ENCODE measurements at places on chromosomes 1 and 21.

DNA sequence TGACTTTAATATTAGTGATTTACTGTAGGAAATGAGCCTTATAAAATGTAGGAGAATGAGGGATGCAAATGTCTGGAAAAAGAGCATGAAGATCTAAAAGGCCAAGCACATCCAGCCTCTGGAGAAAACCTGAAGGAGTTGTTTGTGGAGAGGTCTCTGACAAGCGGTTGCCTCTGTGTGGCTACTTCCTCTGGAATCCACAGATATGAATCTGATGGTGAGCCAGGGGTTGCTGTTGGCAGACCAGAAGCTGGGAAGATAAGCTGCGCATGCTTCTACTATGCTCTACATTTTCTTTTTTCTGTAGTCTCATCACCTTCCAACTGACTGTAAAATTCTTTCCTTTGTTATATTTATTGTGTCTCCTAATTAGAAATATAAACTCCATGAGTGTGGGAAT lies 248.6 kb downstream of the OLFM3 start:
- DNase-seq: no peak

- no peak for DNase-seq
Observed at GRCh38 chr1:3227893-3228292, 158.9 kb downstream of the PRDM16 start.

- DNase-seq: no peak
Observed at GRCh38 chr1:33443080-33443704, 12.3 kb upstream of the PHC2 start.

- DNase-seq: no peak
Observed at GRCh38 chr1:10803971-10804820, 7.8 kb upstream of the CASZ1 start.

GRCh38 chr1:38486085-38486484 lies 373.5 kb downstream of the RRAGC start:
- no peak for DNase-seq

DNA sequence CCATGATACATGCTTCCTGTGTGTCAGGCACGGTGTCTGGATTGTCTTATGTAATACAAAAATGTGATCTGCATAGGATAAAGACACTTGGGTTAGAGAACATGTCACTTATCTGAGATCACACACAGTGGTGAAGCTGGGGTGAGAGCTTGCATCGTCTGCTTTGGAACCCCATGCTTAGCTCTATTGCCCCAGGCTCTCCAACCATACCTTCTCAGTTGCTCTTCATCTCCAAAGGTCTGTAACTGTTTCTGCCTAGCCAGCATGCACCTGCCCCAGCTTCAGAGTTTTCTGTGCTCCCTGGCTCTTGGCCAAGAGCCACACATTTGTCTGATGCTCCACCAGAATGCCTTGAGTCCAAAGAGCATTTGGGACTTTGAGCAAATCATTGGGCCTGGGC lies 93.9 kb upstream of the COG2 start:
- no peak for DNase-seq

- no peak for DNase-seq
Observed at GRCh38 chr1:109298666-109299557, 7.9 kb downstream of the MYBPHL start.

DNA sequence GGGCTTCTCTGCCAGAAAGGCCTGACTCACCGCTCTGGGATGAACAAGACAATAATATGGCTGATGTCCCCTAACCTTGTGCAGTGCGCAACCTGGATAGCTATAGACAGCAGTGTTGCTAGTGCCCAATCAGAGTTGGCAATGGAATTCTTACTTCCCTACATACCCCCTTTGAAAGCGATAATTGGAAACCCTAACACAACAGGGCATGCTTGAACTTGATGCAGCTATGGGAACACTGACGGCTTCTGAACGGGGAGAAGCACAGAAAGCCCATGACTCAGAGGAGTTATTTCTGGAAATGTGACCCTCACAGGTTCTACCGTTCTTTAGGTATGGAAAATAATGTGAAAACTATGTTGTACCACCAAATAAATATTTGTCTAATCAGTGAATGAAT lies 200.6 kb downstream of the TRABD2B start:
- DNase-seq: no peak

DNA sequence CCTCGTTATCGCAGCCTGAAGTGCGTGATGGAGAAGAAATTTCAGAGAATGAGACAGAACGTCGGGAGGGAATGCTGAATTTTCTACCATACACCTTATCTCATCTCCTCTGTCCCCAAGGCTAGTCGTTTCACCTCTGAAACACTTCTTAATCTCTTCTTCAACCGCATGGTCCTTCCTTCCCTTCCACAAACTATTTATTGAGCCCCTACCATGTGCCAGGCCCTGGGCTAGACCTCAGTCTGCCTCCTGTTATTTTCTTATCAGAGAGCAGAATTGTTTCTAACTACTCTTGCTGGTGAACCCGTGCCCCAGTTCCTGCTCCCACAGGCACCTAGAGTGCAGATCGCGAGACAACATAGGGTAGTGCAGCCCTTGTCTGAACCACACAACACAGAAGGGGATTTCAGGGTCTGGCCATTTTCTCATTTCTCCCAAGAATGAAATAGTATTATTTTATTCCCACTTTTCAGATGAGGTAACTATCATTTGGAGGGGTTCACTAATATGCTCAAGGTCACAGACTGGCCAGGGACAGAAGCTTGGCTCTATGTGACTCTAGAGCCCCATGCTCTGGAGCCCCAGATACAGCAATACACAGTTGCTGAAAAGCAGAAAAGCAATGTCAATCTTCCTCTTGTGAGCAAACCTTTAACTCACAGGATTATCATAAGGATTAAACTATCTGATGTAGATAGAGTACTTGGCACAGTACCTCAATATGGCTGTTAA lies 598 bp upstream of the ADIPOR1 start:
- no peak for DNase-seq

DNA sequence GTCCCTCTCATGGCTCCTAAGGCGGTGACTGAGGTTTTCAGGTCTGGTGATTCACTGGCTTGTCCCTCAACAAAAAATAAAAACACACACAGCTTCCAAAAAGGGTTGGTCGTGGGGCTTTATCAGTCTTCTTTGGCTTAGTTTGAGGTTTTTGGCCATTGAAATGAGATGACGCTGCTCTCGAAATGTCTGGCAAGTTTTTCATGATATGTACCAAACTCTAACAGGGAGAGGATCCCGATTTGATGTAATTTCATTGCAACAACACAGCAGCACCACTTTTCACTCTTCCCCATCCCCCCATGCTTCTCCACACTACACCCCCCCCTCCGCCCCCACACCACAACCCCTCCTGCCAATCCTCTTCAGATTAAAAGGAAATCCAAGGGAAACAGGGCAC lies 187.1 kb upstream of the NFIA start:
- DNase-seq: no peak

GRCh38 chr1:110210604-110211495 lies 736 bp downstream of the KCNC4 start:
- DNase-seq: no peak

GRCh38 chr1:156841295-156841855 lies 17.5 kb downstream of the INSRR start:
- no peak for DNase-seq

DNA sequence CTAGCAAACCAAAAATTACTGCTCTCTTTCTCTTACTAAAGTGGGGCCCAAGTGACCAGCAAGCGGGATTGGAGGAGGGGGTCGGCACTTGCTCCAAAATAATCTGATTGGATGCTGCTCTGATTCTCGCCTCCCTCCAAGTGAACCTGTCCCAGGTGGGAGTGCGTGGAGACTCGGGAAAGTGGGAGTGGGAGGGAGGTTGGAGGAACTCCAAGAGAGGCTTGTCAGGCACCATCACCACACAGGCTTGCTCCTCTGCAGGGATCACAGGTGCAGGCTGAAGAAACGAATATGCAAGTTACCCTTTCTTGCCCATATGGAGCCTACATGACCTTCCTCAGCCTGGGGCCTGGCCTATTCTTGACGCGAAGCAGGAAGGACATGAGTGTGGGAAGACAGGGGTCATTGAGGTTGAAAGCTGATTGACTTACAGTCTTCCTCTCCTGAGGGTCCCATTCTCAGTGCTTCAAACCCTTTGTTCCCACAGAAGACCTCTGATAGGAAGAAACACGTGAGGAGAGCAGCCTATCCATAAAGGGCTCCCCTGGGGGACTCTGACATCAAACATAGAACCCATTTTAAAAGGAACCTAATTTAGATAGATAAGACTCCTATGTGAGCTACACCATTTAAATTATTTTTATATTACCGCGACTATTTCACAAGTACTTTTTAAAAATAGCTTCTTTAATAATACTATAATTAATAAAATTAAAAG lies 14.2 kb downstream of the RGS8 start:
- DNase-seq: no peak

GRCh38 chr1:229147072-229147471 lies 123.8 kb upstream of the RAB4A start:
- no peak for DNase-seq

- no peak for DNase-seq
Observed at GRCh38 chr1:221200464-221200863, 321.2 kb downstream of the HLX start.

DNA sequence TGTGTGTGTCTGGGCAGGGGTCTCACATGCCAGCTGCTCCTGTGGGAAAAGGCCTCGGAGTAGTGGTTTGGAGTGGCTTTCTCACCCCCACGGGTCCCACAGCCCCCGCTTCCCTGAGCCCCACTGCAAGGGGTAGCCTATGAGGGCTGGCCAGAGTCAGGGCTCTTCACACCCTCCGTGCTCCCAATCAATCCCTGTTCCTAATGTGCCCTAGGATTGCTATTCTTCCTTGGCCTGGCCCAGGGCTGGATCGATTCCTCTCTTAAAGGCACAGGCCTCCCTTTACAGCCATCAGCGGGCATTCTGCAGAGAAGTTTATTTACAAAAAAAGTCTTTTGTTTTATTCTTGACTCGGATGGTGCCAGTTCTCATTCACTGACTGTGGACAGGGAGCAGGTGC lies 19.3 kb upstream of the ACTL8 start:
- no peak for DNase-seq

- DNase-seq: no peak
Observed at GRCh38 chr1:162535501-162535900, 26.0 kb upstream of the UAP1 start.

DNA sequence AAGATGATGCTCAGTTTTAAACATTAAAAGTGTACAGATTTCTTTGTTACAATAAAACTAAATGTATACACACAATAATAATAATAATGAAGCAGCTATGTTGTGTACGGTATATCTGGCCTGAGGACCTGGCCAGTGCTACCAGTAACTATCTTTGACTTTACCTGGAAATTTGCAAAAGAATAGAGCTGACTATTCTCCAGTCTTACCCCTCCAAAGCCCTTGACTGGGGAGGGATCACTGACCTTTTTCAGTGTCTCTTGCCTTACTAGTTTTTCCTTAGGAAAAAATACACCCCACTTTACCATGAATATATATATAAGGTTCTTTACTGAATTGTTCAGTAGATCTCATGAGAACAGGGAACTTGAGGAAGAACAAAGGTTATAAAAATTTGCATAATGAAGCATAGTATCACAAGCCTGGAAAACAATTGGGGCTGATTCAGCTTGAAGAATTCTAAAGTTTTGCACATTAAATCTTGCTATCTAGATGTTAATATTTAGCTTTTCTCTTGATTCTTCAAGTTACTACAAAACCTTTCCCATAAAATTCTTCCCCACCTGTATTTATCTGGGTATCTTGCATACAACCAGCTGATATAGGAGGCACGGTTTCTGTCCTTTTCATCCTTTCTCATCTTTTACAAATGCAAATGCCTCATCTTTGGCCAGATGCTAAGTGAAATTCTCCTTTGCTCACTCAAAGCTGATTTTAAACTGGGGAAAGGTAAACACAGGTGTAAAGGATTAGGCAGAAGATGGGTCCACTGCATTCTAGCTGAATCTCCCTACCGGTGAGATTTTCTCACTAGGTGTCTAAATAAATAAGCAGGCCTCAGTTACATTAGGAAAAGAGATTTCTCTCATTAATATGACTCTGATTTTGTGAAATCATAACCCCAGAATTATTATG lies 25.0 kb upstream of the SLAMF1 start:
- DNase-seq: no peak

DNA sequence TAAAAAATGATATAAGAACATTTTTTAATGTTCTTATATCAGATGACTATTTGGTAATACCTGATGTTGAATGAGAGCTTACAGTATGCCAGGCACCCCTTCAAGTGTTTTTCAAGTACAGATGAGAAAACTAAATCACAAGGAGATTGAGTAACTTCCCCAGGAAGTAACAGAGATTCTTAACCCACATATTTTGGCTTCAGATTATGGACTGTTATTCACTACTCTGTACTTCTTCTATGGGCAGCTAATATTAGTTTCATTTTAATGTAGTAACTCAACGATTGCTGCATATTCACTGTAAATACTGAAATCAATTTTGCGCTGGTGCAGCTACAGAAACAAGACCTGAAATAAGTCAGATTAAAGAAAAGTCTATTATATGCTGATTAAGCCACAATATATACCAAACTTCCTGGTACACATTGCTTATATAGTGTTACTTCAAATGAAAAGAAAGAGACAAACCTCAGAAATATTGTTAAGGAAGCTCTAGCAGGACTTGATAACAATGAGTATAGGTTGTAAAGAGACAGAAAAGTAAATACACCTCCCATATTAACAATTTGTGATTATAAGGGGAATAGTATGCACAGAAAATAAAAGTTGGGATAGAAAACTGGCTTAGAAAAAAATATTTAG lies 19.7 kb downstream of the DPYD start:
- no peak for DNase-seq

- DNase-seq: no peak
Observed at GRCh38 chr1:23594149-23594907, 35.0 kb upstream of the ID3 start.

- DNase-seq: no peak
Observed at GRCh38 chr1:151540982-151541377, 871 bp downstream of the TUFT1 start.

- DNase-seq: no peak
Observed at GRCh38 chr1:16091296-16091695, 17.8 kb upstream of the FAM131C start.

- DNase-seq: no peak
Observed at GRCh38 chr1:89837510-89837909, 16.7 kb downstream of the LRRC8D start.

- no peak for DNase-seq
Observed at GRCh38 chr1:218547957-218548730, 203.0 kb downstream of the TGFB2 start.

DNA sequence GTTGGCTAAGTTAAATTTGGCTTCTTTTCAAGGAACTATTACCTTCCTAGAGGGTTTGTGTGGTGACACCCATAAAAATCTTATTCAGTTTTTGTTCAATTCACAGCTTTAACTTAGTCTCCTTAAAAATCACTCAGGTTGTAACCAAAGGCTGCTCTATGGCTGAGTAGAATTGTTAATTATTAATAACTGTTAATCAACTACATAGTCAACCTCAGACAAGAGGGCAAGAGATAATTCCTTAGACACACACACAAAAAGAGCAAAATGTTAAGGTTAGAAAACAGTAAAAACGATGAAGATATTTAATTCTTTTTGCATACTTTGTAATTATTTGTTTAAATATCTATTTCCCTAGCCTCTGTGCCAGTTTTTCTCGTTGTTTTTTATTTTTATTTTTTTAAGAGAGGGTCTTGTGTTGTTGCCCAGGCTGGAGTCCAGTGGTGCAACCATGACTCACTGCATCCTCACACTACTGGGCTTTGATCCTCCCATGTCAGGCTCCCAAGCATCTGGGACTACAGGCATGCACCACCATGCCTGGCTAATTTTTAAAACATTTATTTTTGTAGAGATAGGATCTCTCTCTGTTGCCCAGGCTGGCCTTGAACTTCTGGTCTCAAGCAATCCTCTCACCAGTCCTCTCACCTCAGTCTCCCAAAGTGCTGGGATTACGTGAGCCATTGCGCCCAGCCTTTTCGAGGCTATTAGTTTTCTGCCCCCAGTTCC lies 215.2 kb downstream of the DISC1 start:
- DNase-seq: no peak

- DNase-seq: no peak
Observed at GRCh38 chr21:37688952-37689659, 227.2 kb downstream of the KCNJ6 start.
